ENCODE measurements at places on chromosomes 5 and 9.

DNA sequence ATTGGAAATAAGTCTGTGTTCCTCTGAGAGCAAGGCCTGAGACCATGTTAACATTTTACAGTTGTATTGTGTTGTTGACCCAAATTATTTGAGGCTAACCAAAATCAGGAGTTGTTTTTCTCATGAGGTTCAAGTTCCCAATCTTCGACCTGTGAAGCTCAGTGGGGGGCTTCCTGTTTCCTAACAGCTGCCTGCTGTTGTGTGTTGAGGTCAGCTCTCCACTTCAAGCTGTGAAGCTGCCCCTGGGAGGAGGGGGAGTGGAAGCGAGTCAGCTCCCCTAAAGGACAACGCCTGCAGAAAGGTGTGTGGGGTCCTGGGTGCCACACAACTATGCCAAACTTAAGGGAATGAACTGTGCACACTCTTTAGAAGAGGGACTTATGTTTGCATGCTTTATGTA, 295.5 kb downstream of the IRX1 start:
- no peak for ATAC-seq

GRCh38 chr9:134698587-134699342, 57.2 kb downstream of the COL5A1 start:
- ATAC-seq, result peak; percentile 7

DNA sequence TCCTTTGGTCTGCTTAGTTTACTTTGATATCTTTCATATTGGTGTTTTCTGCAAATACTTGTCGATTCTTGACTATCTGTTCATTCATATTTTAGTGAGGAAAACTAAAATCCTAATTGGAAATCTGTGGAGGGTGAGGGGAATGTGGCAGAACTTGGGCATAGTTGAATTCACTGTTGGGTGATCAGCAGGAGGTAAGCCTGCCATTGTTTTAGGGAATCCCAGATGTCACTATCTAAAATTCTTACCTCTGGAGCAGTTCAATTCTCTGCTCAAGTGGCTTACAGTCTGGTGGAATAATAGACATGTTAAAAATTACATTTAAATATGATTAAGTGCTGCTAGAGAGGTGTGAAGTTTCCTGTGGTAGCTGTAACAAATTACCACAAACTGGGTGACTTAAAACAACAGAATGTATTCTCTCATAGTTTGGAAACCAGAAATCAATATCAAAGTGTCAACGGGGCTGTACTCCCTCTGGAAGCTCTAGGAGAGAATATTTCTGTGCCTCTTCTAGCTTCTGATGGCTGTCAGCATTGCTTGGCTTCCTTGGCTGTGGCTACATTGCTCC, 90.3 kb upstream of the GCNT4 start:
- ATAC-seq, result peak; percentile 53

GRCh38 chr5:43036856-43037635, 3.1 kb downstream of the ANXA2R start:
- no peak for ATAC-seq

DNA sequence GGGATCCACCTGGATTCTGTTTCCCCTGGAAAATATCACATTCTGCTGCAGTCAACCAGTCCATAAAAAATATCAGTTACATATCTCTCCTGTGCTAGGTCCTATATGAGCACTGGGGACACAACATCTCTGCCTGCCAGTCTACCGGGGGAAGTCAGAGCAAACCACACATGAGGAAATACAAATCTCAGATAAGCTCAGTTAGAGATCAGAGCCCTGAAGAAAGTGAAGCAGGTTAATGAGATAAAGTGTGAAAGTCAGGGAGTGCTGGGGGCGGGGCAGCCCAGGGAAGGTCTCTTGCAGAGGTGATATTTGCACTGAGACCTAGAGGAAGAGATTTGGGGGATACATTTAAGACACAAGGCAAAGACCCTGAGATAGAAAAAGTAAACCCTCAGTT, 67.8 kb upstream of the SLC1A1 start:
- ATAC-seq, result no peak

DNA sequence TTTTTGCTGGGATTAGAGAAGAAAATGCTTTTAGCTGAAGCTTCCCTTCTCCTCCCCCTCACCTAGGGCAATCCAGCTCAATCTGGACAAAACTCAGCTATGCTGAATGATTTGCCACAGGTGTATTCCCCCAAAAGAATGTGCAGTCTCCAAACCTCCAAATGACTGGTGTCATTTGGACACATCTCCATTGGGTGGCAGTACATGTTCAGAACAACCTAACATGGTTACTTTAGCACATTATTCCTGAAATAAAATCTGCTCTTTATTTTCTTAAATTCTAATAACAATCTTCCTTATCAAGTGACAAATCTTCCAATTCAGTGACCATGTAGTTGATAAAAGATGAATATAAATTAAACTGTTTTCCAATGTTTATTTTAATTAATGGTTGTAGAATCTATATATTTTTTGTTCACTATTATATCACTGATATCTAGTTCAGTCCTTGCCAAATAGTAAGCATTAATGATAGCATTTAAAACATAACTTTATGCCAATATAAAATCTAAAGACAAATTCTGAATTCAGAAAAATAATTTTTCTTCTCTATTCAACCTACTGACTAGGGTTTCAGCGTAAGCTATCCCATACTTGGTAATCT, 61.3 kb upstream of the MOCS2 start:
- ATAC-seq, result no peak

DNA sequence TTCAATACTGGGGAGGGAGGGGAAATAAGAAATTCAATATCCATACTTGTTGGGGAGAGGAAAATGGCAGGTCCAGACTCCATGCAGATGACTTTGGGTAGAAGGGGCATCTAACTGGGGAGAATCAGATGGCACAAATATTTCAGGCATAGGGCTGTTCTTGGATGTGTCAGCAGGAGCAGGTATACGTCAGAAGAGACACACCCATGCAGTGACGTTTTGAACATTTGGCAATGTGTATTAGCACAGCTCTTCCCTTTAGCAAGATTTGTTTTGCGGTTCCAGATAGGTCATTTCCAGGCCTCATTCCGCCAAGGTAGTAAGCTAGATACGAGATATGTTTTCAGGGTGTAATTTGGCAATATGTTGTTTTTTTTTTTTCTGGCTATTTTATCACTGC, 187.2 kb upstream of the CDH10 start:
- ATAC-seq, result no peak

DNA sequence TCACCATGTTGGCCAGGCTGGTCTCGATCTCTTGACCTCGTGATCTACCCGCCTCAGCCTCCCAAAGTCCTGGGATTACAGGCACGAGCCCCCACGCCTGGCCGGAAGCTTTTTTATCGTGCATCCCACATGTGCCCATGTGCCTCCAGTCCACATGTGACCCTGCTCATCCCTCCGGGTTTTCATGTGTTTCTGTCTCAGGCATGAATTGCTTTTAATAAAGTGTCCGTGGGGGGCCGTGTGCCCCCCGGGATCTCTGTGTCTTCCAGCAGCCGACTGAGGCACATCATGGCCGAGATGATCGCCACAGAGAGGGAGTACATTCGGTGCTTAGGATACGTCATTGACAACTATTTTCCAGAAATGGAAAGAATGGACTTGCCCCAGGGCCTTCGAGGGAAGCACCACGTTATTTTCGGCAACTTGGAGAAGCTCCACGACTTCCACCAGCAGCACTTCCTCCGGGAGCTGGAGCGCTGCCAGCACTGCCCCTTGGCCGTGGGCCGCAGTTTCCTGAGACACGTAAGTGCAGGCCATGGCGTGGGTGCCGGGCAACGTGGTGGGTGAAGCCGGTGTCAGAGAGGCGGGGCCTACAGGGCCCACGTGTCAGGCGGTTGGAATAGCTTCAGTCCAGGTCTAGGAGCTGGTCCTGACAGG, 22.1 kb upstream of the LRRC14B start:
- no peak for ATAC-seq

- no peak for ATAC-seq
Observed at GRCh38 chr9:123097430-123098095, 64.1 kb downstream of the GPR21 start.

DNA sequence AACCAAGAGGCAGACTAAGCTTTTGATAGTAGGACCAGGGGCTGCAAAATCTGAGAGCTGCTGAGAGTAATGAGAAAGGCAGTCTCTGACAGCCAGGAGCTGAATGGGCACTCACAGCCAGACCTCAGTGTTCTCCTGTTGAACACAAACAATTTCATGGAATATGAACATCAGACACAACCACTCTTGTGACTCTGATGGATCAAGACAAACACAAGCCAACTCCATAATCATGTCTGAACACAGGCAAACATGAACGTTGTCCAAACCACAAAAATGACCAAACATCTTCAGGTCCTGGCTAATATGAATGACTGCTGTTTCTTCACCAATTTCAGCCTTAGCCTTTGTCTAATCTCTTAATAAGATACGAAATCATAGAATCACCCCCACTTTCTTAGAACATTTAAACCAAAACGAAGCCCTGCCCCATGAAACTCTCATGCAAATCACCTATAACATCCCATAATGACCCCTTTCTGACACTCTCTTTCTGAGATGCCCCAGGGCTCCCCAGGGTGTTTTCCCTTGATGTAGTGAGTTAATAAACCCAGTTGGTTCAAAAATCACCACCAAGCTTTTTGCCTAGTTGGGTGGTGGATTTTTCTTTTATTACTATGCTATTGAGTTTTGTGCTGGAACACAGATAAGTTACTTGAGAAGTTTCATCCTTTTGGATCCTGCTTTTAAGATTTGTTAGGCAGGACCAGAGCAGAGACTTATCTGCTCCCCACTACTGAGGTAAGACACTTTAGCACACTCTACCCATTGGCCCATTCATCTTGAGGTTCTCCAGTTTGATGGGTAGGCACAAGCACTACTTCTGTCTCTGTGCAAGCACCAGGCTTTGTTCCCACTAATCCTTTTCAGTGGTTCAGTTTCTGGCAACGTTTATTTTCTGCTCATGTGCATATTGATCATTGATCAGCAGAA, 5.9 kb upstream of the ERAP2 start:
- ATAC-seq, result peak; percentile 77

DNA sequence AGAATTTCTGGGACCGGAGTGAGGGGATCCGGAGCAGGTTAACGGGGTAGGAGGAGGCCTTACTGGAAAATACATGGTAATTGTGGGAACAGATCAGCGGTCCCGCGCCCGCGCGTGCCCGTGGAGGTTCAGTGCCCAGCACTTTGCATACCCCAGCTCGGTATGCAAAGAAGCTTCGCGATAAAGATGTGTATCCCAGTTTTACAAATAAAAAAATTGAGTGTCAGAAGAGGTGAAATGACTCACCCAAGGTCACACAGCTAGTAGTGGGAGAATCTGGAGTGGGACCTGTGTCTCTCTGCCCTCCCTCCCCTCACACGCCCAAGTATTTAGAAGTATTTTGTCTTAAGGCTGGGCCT, 967 bp downstream of the NEURL1B start:
- no peak for ATAC-seq

DNA sequence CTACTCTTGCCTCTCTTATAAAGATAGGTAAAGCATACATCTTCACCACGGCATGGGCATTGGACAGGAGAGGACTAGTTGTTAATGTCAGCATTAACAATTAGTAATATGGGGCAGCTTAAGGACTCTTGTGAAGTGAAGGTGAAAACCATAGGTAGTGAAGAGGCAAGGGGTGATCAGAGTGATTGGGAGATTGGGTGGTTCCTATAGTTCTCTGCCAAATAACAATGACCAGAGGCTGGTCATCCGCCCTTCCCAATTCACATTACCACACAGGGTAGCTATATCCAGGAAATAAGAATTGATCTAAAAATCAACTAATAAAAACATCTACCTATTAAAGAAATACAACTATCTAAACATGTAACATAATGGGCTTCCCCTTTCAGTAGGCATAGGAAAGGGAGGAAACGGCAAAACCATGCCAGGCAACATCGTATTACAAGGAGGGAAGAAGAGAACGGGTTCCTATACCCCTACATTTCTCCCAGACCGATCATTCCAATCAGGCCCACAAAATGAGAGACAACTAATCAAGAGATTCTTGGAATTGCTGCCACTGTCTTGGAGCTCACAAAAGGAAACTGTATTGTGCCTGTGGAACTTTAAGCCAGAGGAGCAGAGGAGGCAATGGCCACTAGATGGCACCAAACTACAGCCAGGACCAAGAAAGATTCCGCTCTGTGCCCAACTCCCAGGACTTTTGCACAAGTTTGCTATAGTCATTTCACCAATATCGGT, 121.6 kb downstream of the FBXL17 start:
- peak; percentile 73 for ATAC-seq

GRCh38 chr5:96324708-96325107, 108.3 kb downstream of the PCSK1 start:
- no peak for ATAC-seq

GRCh38 chr9:133762488-133763271, 24.5 kb upstream of the SARDH start:
- ATAC-seq, result no peak

GRCh38 chr5:36529142-36529541, 77.3 kb upstream of the SLC1A3 start:
- ATAC-seq, result no peak

GRCh38 chr5:155957884-155958283, 369.1 kb upstream of the SGCD start:
- ATAC-seq, result no peak

DNA sequence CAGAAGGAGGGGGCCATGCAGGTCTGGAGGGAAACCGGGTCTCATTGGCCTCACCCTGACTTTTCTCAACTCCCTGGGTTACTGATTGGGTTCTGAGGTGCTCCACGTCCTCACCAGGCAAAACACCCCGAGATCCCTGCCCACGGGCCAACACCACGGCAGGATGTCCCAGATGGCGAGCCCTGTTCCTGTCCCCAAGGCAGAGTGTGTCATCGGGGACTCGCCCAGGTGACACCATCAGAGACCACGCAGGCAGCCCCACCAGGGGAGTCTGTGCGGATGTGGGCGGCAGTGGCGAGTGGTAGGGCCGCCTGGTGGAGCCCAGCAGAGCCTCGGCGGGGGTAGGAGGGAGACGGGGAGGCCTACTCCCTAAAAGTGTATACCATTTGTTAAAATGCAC, 59.0 kb upstream of the UBAC1 start:
- no peak for ATAC-seq

DNA sequence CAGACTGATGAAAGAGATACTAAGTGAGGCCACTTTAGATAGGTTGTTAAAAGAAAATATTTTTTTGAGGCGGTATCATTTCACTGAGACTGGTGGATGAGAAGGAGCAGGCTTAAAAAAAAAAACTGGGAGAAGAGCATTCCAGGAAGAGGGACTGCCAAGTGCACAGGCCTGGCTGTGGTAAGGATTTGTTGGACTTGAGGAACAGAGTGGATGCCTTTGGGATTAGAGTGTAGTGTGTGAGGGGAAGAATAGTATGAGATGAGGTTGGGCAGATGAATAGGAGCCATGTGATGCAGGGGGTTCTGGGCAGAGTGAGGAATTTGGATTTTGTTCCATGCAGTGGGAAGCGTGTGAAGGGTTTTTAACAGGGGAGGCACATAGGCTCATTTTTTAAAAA, 57.9 kb downstream of the PBX3 start:
- no peak for ATAC-seq

DNA sequence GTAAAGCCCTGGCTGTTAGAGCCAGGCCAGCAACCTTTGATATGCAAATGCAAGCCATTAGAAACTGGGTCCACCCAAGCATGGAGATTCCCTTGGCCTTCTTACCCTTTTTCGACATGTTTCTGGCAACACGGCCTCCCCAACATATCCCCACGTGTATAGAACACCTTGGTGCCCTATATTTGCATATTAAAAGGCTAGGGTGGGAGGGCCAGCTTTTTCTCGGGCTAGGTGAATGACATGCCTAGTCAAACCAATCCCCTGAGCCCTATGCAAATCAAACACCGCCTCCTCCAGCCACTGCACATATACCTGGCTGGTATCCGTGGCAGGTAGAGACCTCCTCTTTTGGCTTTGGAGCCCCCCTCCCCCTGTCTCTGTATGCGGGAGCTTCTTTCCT, 55.6 kb upstream of the ZFR start:
- no peak for ATAC-seq

GRCh38 chr9:26399556-26399955, 493.0 kb downstream of the CAAP1 start:
- ATAC-seq, result no peak

GRCh38 chr5:50867140-50867539, 200.7 kb downstream of the PARP8 start:
- ATAC-seq, result no peak
